Left lung (tissue), 14 donors: ENCODE measurements at places on chromosomes 2 and 18. TPM values are rescaled to one million over a fixed set of nuclear protein-coding genes. Genes with fewer than 3 reads are reported as not detected.

DSG3 gene
- not detected for polyA plus RNA-seq

GRCh38 chr2:235264512-235264911 lies 229.3 kb upstream of the AGAP1 start:
- DNase-seq: no peak

GRCh38 chr2:128667391-128667790 lies 348.7 kb upstream of the HS6ST1 start:
- DNase-seq: no peak

- DNase-seq: no peak
These were observed 21.8 kb downstream of the TYW5 start for GRCh38 chr2:199933466-199933865.

GRCh38 chr2:47558768-47559684 lies 156.1 kb downstream of the MSH2 start:
- DNase-seq: no peak
